NCI-H226 (cell line): ENCODE measurements at places on chromosomes 11 and 22.

- no peak for DNase-seq
These were observed 30.7 kb downstream of the SCUBE2 start for GRCh38 chr11:9060700-9061111.

DNA sequence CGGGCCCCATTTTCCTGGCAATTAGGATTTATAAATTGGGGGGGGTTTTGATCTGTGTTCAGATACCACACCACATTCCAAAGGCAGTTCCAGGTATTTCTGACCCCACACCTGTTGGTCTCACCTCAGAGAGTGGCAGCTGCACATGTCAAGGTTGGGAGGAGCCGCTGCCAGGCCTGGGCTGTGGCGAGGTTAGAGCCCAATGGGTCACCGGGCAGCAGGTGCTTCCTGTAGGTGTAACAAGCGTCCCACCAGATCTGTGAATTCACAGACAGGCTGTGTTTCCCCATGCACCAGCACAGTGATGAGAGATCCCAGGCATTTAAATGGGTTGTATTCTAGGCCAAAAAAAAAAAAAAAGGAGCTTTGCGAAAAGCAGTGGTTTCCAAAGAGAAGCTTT, 58.6 kb downstream of the CABIN1 start:
- no peak for DNase-seq

- DNase-seq = peak; percentile 45
These were observed 14.0 kb upstream of the KCTD14 start for GRCh38 chr11:78037056-78037455.

- no peak for DNase-seq
These were observed 6.0 kb downstream of the IZUMO1R start for GRCh38 chr11:94310191-94310875.

DNA sequence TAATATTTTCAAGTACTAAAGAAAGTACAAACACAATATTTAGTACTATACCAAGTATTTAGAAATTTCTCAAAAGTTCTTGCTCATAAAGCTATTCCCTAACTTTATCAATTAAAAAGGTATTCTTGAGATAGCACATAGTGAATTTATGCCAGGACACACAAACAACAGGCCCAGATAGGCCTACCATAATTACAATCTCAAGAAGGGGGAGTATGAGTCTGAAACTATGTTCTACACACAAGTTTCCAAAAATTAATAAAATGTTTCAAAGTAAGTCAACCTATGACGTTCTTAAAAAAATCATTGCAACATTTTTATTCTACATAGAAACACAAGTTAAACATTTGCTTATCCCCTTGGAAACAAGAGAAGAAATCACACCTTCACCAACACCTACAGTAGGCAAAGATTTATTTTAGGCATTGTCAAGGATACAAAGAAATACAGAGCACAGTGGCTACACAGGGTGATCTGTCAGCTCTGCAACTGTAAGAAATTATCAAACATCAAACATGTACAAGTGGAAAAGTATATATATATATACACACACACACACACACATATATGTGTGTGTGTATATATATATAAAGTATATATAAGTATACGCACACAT, 843.9 kb upstream of the CCDC90B start:
- no peak for DNase-seq

GRCh38 chr11:116838321-116839084, 1.1 kb upstream of the APOA1 start:
- no peak for DNase-seq

GRCh38 chr11:64396079-64396591, 37.2 kb downstream of the RPS6KA4 start:
- DNase-seq = no peak

- DNase-seq = peak; percentile 95
These were observed at the start of gene TMEM80 for GRCh38 chr11:695538-696248. Gene TMEM80, plus strand, starts transcription at chr11:695816. Its CDS starts 12 bp downstream, at chr11:695828.
